CD8-positive, alpha-beta memory T cell (primary cell): ENCODE measurements at places on chromosomes 6 and 20.

- DNase-seq = no peak
Observed at GRCh38 chr6:68468244-68468884, 166.7 kb upstream of the ADGRB3 start.

GRCh38 chr6:9316831-9317230, 881.5 kb upstream of the SLC35B3 start:
- no peak for DNase-seq

- no peak for DNase-seq
Observed at GRCh38 chr6:35160642-35161041, 19.5 kb upstream of the TCP11 start.

DNA sequence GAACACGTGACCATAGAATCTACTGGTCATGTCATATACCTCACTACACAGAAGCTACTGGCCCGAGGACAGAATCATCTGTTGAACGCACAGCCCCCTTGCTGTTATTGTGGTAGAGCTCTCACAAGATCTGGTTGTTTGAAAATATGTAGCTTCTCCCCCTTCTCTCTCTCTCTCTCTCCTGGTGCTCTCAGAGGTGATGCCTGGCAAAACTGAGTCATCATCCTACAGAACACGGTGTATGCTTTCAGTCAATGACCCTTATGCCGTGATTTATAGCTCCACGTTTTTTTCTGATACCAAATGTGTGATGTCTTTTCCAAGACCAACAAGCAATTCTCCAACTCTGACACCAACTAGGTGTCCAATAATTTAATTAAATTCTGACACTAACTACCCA, 13.0 kb upstream of the RBM24 start:
- no peak for DNase-seq

GRCh38 chr6:108655806-108656651, 95.3 kb downstream of the FOXO3 start:
- no peak for DNase-seq

DNA sequence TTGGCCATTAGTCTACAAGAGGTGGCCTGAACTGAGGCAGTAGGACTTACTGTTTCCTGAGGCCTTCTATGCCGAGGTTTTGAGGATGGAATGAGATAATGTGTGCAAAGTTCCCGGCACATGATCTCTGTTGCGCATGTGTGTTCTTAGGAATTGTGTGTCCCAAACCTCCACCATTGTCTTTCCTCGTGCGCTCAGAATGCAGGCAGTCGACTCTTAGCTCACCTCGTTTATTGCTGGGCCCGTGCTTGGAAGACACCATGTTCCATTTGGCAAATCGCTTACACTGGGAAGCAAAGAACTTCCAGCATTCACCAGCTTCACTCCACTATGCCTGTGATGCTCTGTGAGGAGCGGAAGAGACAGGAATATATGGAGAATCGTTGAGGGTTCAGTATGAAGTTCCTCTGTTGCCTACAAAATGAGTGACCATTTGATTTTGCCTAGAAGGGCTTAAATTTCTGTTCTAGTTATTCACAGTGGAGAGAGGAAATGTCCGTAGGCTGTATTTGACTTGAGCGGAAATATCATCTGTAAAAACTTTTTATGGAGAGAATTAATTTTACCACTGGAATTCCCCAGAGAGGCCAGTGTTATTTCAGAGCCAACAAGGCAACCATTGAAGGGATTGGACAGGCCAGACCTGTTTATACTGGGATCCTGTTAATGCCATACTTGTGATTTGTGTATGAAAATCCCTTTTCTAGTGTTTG, 75.7 kb upstream of the CLDN20 start:
- DNase-seq = no peak

DNA sequence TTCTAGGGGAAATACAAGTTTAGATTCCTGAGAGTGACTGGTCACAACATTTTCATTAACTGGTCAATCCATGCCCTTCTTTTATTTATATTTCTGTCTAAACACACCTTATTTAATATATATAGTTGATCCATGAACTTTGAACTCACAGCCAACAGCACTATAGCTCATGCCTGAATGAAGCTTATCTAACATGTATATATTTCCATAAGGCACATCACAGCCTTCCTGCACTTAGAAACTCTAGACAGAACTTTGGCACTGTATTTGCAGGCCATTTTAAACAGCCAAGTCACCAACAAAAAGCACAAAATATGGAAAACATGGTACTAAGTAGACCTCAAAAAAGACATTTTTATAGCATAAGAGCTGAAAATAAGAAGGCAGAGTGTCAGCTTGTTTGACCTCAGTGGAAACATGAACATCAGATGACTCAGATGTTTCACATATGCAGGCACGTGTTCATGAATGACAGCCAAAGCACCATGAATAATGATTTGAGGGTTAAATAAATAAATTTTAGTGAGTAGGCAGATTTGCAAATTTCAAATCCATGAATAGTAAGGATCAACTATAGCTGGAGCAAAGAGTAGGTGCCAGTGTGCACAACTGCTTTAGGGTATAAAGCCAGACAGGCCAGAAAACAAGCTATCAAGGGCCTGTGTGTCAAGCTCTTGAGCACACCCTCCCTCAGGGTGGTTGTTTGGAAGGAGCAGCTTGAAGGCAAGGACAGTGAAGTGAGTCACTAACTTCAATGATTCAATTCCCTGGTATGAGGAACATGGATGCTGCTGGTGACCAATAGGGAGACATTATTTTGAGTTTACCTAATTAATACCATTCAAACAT, 88.9 kb upstream of the NT5E start:
- no peak for DNase-seq

- DNase-seq = no peak
Observed at GRCh38 chr6:169489563-169490245, 212.1 kb downstream of the WDR27 start.
